Testis (tissue), 5 donors: ENCODE measurements at places on chromosomes 16 and 17.

GRCh38 chr16:50657241-50657640, 23.9 kb downstream of the SNX20 start:
- DNase-seq = no peak

DNA sequence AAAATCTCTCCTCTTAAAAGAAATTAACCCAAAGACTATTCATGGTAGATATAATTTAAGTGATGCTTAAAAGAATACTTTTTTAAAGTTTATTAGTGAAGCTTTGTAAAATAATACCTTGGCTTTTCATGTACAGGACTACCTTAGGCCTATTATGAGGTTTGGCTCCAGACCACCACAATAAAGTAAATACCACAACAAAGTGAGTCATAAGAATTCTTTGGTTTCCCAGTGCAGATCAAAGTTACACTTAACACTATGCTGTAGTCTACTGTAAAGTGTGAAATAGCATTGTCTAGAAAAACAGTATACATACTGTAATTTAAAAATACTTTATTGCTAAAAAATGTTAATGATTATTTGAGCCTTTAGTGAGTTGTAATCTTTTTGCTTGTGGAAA, 31.7 kb downstream of the CLTC start:
- no peak for DNase-seq

DNA sequence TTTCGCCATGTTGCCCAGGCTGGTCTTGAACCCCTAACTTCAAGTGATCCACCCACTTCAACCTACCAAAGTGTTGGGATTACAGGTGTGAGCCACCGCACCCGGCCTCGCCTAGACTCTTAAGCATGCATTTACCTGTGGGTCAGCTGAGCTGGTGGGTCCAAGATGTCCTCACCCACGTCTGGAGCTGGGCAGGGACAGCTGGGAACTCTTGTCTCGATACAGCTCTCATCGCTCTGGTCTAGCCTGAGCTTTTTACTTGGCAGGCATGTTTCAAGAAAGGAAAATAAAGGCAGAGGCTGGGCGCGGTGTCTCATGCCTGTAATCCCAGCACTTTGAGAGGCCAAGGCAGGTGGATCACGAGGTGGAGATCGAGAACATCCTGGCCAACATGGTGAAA, 56.9 kb upstream of the PHOSPHO1 start:
- no peak for DNase-seq

DNA sequence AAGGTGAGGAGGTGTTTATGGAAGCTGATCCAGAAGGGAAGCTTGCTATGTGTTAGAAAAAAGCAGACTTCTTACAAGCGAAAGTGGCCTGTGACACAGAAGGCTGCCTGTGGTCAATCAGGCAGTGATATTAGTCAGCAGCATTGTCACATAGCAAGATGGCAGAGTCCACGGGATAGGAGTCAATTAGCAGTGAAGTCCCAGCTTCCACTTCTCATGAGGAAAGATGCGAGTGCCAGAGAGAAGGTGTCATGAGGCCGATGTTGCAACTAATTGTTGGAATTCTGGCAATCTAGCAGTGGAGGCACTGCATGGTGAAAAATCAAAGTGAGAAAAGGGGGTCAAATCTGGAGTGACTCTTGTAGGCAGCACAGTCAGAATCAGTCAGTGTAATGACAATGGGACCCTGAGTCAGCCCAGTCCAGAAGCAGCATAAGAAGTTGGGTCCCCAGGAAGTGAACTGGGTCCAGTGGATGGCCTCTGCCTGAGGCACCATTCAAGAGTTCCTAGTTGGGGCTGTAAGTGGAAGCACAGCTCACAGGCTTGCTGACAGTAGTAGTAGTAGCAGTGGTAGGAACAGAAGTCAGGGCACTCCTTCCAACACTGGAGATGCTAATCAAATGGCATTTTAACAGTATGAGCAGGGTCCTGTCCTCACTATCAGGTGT, 85.1 kb downstream of the TNFRSF13B start:
- DNase-seq = no peak

- DNase-seq = no peak
Observed at GRCh38 chr16:29646947-29647346, 16.1 kb upstream of the SPN start.

GRCh38 chr16:66342294-66342900, 24.1 kb upstream of the CDH5 start:
- DNase-seq = peak; percentile 37

- DNase-seq = no peak
Observed at GRCh38 chr16:67246756-67247191, 507 bp downstream of the FHOD1 start.

DNA sequence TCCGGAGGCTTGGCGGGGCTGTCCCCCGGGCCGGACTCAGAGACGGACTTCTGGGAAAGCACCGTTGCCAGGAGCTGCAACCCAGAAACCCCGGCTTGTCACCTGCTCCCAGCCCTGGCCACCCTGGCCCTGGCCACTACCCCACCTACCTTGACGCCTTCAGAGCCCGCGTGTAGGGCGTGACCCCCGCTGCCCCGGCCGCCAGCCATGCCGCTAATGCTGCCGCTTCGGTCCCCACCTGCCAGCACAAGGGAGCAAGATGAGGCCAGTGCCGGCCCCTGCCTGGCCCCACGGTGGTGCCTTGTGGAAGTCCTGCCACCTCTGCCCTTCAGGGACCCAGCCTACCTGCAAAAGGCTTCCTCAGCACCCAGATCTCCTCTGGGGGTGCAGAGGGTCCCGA, 11.4 kb downstream of the CASKIN1 start:
- no peak for DNase-seq
